ENCODE measurements at places on chromosomes 2 and 18.
A peak's percentile ranks its signal among the peaks of the same experiment; 100 is the strongest.

GRCh38 chr2:229429589-229429988 is 158.5 kb upstream of the PID1 start:
- no peak for DNase-seq

DNA sequence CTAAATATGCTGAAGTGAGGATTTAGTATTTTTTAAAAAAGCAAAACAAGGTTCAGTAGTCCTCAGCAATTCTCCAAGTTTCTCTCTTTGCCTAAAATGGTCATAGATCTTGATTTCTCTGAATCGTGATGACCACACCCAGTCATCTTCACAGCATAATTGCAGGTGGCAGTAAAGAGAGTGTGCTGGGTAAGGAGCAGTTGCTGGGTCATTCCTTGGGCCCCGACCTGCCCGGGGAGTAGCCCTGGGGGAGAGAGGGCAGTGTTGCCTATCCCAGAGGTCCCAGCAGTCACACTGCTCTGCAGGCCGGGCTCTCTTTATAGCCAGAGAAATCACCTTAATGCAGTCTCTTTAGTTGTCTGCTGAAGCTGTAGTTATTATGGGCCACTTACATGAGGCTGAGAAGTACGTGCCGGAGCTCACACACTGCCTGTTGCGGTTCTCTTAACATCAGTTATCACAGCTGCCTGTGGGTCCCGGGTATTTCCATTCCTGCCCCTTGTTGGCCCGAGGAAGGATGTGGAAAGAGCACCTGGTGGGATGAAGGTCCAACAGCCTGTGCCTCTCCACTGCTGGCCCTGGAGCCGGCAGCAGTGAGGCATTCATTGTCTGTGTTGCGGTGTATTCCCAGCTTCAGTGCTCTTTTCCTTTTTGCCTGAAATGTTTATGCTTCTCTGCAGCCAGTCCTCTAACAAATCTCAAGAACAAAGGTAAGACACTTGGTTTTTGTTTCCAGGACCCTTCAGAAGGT is 230.1 kb downstream of the ALPK2 start:
- DNase-seq, result no peak

DNA sequence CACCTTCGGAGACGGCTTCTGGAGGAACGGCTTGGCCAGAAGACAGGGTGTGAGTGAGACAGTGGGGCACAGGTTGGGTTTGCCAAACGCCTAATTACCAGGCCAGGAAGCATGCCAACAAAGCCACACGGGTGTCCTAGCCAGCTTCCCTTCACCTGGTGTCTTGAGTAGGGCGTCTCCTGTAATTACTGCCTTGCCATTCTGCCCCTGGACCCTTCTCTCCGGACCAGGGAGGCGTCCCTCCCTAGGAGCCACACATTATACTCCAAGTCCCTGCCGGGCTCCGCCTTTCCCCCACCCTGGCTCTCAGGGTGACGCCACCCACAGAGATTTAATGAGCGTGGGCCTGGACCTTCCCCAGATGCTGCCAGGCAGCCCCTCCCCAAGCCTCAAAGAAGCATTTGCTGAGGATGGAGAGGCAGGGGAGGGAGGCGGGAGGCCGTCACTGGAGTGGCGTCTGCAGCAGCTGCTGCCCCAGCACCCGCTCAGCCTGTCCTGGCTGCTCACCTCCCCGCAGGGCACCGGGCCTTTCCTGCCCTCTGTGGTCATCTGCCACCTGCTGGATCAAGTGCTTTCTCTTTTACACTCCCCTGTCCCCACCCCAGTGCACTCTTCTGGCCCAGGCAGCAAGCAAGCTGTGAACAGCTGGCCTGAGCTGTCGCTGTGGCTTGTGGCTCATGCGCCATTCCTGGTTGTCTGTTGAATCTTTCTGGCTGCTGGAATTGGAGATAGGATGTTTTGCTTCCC is 20.7 kb downstream of the FOSL2 start:
- no peak for DNase-seq

DNA sequence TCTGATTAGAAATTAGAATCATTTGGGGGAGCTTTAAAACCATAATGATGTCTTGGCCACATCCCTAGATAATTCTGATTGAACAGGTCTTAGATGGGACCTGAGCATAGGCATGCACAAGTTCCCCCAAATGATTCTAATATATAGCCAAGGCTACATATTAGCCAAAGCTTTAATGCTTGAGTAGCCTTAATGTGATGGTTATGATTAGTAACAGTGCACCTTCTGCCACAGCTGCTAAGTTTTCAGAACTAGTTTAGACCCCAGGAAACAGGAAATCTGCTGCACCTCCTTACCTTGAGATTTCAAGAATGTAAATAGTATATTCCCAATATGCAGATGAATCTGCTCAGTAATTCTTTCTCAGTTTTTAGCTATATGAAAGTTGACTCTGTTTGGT is 119.8 kb downstream of the PTPN4 start:
- DNase-seq, result no peak

DNA sequence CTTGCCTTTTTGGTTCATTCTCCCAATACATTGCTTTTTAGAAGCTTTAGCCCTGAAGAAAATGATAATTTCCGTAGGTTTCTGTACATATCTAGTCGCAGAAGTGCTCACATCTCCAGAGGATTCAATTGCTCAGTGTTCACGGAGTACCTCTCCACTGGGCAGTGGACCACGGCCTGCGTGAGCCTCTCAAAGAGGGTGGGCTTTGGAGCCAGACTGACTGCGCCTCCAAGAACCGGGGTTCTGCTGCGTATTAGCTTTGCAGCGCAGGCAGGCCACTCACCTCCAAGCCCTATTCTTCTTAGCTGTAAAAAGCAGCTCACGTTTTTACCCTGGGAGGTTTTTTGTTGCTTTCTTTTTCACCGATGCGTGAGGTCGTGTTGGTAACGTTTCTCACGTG is 35.4 kb downstream of the NTSR2 start:
- DNase-seq, result no peak

DNA sequence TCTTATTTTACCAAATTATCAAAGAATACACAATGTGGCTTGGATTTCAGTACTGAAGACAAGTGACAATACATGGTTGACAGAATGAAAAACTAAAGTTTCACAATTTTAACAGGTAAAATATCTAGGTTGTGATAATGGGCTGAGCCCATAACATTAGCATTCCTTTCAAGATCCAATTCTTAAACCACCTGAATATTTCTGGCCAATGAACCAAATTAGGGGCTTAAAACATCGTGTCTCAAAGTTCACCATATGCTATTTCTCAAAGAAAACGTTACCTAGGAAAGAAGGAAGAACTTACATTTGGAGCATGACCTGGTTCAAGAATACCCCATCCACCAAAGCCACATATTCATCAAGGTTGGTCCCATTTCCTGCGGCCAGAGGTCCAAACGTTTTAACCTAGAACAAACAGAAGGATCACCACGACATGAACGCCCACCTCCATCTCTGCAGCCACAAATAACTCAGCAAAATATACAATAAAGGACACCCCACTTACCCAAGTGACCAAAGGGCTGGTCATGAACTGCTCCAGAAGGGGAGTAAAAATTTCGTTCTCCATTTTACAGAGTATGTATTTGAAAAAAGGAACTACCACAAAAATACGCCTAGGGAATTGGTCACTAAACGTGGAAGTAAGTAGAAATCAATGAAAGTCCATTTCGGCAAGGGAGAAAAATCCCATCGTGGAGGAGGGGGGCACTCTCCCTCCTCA is 984 bp downstream of the CCDC88A start:
- no peak for DNase-seq

DNA sequence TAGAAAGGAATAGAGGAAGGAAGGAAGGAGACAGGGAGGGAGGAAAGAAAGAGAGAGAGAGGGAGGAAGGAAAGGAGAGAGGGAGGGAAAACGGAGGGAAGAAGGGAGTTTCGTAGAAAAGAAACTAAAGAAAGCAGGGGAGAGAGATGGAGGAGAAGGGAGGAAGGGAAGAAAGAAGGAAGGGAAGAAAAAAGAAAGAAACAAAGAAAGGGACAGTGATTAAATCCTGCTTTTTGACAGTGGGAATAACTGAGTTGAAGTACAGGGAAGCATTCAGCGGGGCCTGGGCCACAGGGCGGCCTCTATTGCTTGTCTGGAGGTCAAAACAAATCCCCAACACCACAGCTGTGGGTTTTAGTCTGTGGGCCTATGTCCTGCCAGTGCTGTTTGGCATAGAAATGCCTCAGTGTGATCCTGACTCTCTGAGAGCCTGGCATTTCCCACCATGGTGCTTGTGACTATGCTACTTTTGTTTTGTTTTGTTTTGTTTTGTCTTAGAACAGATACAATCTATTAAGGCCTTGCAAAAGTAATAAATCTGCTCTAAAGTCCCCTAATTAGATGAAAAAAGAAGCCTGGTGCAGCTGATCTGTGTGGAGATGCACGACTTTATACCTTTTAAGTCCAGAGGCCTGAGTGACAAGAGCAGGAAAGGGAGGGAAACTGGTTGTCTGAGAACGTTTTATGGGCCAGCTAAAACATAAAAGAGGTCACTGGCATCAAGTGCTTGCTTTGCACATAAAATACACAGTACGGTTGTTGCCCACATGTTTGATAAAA is 40.0 kb downstream of the IL1RL2 start:
- DNase-seq, result peak; percentile 26

Measured in KG1 (cell line).